ENCODE measurements at places on chromosomes 7 and 10. TPM values are rescaled to one million over a fixed set of nuclear protein-coding genes. Genes with fewer than 3 reads are reported as not detected.

LIPF gene
- total RNA-seq = not detected

GDF2 gene
- not detected for total RNA-seq

COL17A1 gene
- 3.5 TPM for total RNA-seq

GRCh38 chr10:16905320-16905719, 88.1 kb upstream of the RSU1 start:
- no peak for DNase-seq

DNA sequence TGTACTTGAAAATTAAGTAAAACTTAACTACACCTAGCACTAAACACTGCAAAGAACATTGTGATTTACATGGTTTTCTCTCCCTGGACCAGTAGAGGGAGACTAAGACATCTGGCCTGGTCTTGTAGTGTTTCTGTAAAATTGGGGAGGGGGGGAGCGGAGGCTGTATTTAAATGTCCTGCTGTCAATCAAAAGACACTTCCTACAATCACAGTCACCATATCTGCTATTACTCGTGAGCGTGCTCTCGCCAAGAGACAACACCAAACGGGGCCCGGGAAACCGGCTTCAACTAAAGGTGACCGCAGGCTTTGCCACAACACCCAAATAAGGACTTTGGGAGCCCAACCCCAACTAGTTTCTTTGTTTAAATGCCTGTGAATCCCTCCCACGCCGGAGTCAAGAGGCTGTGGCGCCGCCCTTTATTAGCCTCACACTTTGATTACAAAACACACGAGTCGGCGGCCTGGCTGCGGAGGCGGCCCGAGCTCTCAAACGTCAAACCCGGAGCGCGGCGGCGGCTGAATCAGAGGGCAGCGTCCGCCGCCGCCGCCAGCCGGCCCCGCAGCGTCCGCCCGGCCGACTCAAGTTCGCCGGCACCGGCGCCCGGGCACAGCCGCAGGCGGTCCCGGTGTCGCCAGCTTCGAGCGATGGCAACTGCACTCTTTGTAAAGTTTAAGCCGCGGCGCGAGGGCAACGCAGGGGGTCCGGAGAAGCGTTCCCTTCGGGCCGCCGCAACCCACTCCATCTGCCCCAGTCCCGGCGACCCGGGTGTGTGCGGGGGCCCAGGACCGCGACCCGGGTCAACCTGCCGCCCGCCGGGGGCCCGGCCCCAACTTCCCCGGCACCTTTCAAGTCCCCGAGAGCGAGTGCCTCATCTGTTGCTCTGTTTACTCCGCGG, 1.3 kb downstream of the KDM7A start:
- DNase-seq = peak; percentile 91

GRCh38 chr7:146510088-146510680, 393.6 kb downstream of the CNTNAP2 start:
- DNase-seq = no peak

DNA sequence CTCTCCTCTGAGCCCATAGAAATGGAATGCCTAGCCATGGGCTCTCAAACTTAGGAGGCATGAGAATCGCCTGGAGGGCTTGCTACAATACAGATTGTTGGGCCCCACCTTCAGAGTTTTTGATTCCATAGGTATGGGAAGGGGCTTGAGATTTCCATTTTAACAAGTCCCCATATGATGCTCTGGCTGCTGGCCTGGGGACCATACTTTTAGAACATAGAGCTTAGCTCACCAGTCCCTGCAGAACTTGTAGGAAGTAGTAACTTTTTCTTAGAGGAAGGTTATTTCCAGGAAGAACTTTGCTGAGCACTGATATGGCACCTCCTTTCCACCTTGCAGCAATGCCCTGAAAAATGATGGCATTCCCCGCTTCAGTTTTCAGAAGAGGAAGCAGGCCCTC, 177.0 kb upstream of the ZMIZ1 start:
- DNase-seq = no peak

DNA sequence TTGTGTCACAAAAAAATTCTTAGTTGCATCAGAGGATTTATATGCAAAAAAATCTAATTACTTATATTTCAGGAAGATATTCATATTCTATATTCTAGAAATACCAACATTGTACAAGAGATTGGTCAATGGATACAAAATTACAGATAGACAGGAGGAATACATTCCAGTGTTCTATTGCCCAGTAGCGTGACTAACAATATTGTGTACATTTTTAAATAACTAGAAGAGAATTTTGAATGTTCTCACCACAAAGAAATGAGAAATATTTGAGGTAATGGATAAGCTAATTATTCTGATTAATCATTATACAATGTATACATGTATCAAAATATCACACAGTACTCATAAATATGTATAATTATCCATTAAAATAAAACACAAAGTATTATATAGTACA, 253.3 kb downstream of the IPMK start:
- no peak for DNase-seq

GRCh38 chr10:83542774-83543411, 596.4 kb upstream of the GHITM start:
- DNase-seq = no peak

Measured in HCT116 (cell line).